Inflammatory macrophage treated with lipopolysaccharide for 1 hour (primary cell): ENCODE measurements at places on chromosomes 2 and 18.

DNA sequence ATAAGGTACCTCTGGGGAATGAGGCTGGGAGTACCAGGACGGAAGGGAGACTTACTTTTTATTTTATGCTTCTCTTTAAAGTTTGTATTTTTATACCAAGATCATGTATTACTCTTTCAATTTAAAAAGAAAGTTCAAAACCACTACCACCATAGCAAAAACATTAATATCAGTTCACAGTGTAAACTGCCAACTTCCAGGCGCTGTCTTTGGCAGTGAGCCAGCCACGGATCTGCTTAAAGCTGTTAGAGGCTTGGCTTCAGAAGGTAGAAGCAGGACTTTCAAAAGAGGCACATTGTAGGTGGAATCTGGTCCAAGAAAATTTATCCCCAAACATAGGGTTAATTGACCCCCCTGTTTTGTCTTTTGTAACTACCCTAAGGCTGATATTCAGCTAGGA, 74.8 kb downstream of the B3GNT2 start:
- no peak for DNase-seq

GRCh38 chr2:75174981-75175380, 24.3 kb downstream of the TACR1 start:
- no peak for DNase-seq

DNA sequence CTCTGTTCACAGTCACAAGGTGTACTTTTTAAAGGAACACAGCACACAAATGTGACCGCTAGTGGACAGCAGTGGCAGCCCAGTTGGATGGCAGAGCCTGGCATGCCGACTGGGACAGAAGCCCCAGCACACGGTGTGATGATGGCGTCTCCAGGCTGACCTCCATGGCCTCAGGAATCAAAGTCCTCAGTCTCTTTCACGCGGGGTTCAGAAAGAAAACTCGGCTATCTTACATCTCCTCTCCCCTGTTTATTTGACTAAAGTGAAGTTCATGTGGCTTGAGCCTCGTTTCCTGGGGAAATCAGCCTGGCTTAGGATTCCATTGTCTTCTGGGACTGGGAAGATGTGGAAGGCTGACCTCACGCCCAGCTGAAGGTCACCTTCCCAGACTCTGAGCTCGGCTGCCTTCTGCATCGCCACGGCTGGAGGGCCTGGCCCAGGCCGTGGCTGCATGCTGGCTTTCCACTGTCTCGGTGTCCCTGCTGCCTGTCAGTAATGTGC, 56.1 kb downstream of the ASAP2 start:
- DNase-seq: no peak

DNA sequence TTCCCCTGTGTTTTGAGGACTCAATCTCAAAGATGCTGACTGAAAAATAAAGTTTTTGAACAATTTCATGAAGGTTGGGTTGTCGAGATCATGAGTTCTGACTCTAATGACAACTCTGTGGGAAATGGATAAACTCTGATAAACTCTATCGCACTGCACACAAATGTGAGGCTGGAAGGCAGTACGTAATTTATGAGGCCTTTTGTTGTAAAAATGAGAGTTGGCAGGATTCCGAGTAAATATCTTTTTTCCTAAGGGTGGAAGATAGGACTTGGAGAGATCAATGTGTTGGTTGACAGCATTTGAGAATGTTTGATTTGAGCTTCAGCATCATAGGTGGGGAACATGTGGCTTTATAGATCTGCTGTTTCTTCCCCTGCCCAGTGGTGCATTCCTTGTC, 90.4 kb downstream of the SPTBN1 start:
- no peak for DNase-seq

GRCh38 chr2:168593713-168594112, 137.6 kb downstream of the CERS6 start:
- DNase-seq: no peak

- DNase-seq: no peak
These were observed 196.1 kb upstream of the CTAGE1 start for GRCh38 chr18:22613788-22614187.

- DNase-seq: no peak
These were observed 408.0 kb downstream of the LRATD1 start for GRCh38 chr2:15040429-15041084.

- no peak for DNase-seq
These were observed 18.9 kb downstream of the PTPN18 start for GRCh38 chr2:130374587-130375290.

DNA sequence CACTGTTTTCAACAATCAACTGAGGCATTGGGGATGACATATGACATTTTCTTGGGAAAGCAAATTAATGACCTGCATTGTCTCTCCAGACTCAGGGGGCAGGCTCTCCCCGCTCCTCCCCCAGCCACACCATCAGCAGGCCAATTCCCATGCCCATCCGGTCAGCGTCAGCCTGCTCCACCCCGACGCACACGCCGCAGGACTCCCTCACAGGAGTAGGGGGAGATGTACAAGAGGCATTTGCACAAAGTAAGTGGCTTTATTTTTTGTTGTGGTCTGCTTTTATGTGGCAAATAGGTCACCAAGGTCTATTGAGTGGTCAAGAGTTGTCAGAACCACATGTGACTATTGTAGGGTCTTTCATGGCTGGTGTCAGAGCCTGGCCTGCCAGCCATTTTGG, 165.1 kb downstream of the DTNA start:
- DNase-seq: no peak

DNA sequence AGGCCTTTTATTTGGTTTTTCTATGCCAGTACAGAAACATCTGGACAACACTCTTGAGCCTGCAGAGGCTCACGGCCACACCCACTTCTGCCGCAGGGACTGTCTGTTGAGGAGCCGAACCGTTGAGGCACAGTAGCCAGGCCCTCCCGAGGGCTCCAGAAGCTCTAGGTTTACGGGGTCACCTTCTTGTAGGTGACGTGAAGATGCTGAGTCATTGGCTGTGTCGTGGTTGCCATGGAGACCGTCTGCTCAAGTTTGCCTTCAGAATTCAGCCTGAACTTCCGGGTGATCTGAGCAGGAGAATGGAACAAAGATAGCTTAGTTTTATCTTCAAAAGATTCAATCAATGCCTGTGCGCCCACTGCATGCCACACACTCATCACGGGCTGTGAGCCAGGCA, 25.9 kb downstream of the BOK start:
- DNase-seq: no peak

GRCh38 chr18:36199691-36200295, 12.5 kb downstream of the MOCOS start:
- DNase-seq: no peak
